ENCODE measurements at places on chromosomes 7 and 10.

- DNase-seq: no peak
Measured at GRCh38 chr7:1403638-1404459, 55.4 kb downstream of the MICALL2 start.

DNA sequence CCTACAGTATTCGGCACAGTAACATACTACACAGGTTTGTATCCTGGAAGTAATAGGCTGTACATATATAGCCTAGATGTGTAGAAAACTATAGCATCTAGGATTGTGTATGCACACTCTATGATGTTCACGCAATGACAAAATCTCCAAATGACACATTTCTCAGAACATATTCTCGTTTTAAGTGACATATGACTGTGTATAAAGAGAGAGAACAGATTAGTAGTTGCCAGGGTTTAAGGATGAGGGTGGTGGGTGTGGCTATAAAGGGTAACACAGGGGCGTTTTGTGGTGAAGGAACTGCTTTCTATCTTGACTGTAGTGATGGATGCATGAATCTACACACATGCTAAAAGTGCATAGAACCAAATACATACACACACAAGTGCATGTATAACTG lies 101.2 kb downstream of the ARL4A start:
- DNase-seq: no peak

GRCh38 chr10:125082881-125083575 lies 77.3 kb downstream of the CTBP2 start:
- no peak for DNase-seq

- no peak for DNase-seq
Measured at GRCh38 chr10:27748601-27749000, 3.0 kb upstream of the MKX start.

DNA sequence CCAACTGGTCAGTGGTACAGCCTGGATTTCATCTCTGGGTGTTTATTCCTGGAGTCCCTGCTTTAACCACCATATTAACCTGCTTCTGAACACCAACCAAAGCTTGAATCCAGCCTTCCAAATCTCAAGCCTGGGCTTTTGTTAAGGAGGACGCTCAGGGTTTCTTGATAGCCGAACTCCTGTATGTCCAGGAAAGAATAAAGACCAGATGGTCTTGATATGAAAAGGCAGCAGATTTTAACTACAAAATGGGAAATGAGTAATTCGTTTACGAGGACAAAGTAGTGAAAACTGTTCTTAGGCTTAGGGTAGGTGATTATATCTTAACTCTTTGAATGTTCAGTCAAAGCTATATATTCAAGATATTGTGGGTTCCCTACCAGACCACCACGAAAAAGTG lies 129.1 kb upstream of the INSYN2A start:
- no peak for DNase-seq

DNA sequence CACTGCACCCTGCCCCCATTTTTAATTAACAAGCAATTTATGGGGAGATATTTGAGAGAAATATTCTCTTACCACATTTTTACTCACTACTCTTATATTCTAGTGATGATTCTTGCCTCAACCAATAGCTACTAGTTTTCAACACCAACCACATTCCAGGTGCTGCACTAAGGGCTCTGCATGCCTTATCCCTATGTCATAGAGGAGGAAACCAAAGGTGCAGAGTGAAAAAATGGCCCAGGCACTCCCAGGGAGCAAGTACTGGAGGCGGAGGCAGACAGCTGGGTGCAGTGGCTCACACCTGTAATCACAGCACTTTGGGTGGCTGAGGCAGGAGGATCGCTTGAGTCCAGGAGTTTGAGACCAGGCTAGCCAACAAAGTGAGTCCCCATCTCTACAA lies 35.5 kb upstream of the TPST1 start:
- DNase-seq: no peak

DNA sequence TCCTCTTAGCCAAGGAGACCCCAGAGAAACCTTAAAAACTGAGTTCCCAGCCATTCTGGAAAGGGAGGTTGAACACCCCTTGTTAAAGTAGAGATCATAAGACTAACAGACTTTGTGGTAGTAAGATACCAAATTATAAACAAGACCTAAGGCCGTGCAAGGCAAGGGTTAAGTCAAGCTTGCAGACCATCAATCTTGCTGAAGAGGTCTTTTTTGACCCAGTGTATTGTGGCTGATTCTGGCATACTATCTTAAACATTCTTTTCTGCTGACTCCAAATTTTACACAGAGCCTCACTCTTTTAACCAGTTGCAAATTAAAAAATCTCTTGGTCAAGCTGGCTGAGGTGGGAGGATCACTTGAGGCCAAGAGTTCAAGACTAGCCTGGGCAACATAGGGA lies 1.2 kb upstream of the TBRG4 start:
- DNase-seq: no peak

DNA sequence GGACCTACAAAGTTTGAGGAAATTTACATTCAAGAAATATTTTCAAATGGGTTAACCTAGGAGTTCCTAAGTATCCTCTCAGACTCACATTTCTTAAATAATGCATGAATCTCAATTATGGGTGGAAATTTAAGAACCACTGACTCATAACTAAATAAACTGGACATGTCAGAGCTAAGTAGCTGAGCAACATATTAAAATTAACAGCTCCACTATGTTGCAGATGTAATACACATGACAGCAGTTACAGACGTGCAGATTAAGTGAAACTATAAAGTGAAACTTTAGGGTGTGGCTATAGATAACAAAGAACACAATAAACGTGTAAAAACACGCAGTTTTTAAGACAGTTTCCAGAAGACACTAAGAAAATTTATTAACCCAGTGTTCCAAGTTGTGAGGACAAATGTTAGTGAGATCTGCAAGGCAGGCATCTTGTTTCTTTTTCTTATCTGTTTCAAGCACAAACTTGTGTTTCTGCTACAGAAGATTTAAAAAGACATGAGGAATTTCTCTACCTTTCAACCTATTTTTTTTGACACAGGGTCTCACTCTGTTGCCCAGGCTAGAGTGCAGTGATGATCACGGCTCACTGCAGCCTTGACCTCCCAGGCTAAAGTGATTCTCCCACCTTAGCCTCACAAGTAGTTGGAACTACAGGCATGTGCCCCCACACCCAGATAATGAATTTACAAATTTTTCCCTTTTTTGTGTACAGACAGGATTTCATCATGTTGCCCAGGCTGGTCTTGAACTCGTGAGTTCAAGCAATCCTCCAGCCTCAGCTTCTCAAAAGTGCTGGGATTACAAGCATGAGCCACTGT lies 25.3 kb downstream of the DNMBP start:
- no peak for DNase-seq

DNA sequence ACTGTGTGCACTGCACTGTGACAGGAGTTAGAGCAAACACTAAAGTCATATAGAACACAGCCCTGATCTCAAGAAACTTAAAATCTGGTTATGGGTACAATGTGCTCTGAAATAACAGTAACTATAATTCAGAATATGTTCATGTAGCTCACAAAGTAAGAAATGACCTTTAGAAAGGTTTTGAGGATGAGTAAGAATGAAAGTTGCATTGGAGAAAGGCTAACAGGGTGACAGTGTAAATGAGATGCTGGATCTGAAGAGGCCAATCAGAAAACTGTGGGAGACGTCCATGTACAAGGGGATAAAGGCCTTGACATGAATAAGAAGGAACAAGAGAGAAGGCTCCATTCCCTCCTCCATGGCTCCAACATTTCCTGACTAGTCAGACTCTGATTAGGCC lies 124.7 kb downstream of the GRM3 start:
- no peak for DNase-seq

GRCh38 chr10:5683065-5683464 lies 1.6 kb upstream of the TASOR2 start:
- no peak for DNase-seq

- no peak for DNase-seq
Measured at GRCh38 chr10:125000366-125001312, 58.7 kb downstream of the ZRANB1 start.

GRCh38 chr7:107563081-107563774 lies 492 bp downstream of the COG5 start:
- DNase-seq: no peak

GRCh38 chr7:133568544-133568943 lies 315.7 kb downstream of the EXOC4 start:
- DNase-seq: no peak

Data from stimulated activated CD8-positive, alpha-beta memory T cell treated with anti-CD3 and anti-CD28 coated beads, Interleukin-4, amount 100 ng/mL, for 4 hours (primary cell).